ENCODE measurements at places on chromosomes 6 and 20. TPM values are rescaled to one million over a fixed set of nuclear protein-coding genes. Genes with fewer than 3 reads are reported as not detected.

DNA sequence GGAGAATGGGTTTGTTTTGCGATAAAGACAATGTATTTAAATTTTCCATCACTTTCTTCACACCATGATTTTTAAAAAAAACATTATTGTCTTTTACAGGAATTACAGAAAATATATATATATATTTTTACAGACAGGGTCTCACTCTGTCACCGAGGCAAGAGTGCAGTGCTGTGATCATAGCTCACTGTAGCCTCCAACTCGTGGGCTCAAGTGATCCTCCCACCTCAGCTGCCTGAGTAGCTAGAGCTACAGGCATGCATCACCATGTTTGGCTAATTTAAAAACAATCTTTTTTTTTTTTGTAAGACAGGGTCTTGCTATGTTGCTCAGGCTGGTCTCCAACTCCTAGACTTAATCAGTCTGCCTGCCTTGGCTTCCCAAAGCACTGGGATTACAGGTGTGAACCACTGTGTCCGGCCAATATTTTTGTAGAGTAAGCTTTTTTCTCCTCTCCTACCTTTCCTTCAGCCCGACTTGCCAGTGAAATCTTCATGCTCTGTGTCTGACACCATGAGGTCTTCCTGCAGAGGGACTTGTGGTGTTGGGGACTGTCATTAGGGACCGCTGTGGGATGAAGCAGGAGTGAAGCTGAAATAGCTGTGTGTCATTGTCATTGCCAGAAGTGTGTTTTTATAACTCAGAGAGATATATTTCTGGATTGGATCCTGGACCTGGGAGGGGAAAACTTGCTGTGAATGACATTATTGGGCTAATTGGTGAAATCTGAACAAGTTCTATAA, 13.2 kb downstream of the DSP start:
- no peaks in the 10 kb centered on the region for H3K36me3 ChIP-seq
- H3K4me1 ChIP-seq: no peaks in the 10 kb centered on the region
- H3K27me3 ChIP-seq: no peaks in the 10 kb centered on the region

- no peak overlapping the region for H3K27ac ChIP-seq
- DNase-seq: no peak
- no peaks in the 10 kb centered on the region for H3K36me3 ChIP-seq
- H3K4me3 ChIP-seq: no peak overlapping the region
Observed at GRCh38 chr20:19734811-19735210, 23.2 kb upstream of the RIN2 start.

DNA sequence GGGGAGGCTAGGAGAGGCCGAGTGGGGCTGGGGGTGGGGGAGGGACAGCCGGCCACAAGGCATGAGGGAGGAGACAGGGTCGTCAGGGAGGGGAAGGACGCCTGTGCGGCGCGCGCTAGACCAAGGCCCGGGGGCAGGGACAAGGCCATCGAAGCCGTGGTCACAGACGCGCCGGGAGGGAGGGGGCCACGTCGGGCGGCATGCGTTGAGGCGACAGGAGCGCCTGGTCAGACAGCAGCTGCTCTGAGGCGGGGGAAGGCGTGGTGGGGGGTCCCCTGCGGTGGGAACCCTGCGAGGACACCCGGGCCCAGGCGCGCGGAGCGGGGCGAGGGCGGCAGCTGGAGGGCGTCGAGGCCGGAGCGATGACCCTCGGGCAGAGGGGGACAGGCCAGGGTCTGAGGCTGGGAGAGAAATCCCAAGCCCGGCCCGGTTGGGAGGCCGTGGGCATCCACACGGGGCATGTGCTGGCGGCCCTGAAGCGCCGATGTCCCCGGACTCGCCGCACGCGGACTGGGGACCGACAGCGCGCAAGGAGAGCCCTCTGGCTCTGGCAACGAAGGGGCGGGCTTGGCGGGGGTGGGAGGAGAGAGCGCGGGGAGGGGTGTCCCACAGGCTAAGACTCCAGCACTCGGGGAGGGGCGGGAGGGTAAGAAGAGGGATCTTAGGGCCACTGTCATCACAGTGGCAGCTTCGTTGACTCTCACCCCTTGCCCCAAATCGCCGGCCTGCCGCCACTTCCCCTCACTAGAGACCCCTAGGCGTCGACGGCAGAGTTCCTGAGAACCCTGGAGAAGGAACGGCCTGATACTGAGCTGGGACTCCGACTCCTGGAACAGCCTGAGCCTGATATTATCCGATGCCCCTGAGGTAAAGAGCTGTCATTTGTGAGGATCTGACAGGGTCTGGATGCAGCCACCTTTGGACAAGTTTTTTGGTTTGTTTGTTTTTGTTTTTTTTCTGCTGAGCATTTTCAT, 5.0 kb downstream of the TMEM239 start:
- no peaks in the 10 kb centered on the region for H3K36me3 ChIP-seq
- peak; percentile 61 for DNase-seq
- H3K4me3 ChIP-seq: peak overlapping the region; percentile 25
- H3K27me3 ChIP-seq: peaks cover 47% of the 10 kb centered on the region
- peaks cover 20% of the 10 kb centered on the region for H3K4me1 ChIP-seq
- H3K27ac ChIP-seq: no peak overlapping the region

Gene HLA-DRB1
- 15.1 TPM for total RNA-seq
